Right lobe of liver (tissue), 6 donors: ENCODE measurements at places on chromosomes 7 and 10.

- peak; percentile 88 for DNase-seq
Measured at GRCh38 chr7:155219947-155220769, 77.5 kb upstream of the INSIG1 start.

- no peak for DNase-seq
Measured at GRCh38 chr7:22855049-22855392, 32.4 kb upstream of the TOMM7 start.

GRCh38 chr10:72461085-72461484 is 106.4 kb upstream of the DNAJB12 start:
- no peak for DNase-seq

GRCh38 chr10:89217057-89217990 is 10.2 kb upstream of the CH25H start:
- DNase-seq: no peak

DNA sequence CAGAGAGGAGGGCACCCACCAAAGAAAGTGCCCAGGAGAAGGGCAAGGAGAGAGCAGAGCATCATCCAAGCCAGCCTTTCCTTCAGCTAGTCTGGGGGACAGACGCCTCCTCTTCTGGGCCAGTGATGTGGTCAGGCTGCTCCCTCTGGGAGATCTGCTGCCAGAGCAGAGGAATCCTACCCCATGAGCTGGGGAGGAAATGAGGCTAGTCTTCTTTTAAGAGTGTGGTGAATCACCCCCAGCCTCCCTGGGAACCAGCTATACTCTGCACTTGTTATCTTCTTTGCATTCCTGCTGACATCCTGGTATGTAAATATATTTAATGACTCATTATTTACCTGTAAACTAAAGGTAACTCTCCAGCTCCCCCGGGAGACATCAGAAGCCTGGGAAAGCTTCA is 41.6 kb upstream of the EPHB6 start:
- DNase-seq: no peak

- DNase-seq: no peak
Measured at GRCh38 chr10:68828833-68829232, 1.5 kb downstream of the STOX1 start.

- DNase-seq: no peak
Measured at GRCh38 chr10:2202401-2202800, 465.1 kb upstream of the ADARB2 start.

GRCh38 chr7:7829667-7830066 is 111.3 kb upstream of the RPA3 start:
- DNase-seq: no peak

GRCh38 chr10:84987039-84987438 is 658.6 kb downstream of the CCSER2 start:
- no peak for DNase-seq

DNA sequence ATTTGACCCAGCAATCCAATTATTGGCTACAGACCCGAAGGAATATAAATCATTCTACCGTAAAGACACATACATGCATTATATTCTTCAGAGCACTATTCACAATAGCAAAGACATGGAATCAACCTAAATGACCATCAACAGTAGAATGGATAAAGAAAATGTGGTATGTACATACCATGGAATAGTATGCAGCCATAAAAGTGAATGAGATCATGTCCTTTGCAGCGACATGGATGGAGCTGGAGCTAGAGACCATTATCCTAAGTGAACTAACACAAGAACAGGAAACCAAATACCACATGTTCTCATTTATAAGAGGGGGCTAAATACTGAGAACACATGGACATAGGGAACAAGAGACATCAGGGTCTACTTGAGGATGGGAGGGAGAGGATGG is 44.0 kb downstream of the LMBR1 start:
- DNase-seq: no peak

- DNase-seq: no peak
Measured at GRCh38 chr7:100678291-100678984, 4.9 kb downstream of the GNB2 start.

DNA sequence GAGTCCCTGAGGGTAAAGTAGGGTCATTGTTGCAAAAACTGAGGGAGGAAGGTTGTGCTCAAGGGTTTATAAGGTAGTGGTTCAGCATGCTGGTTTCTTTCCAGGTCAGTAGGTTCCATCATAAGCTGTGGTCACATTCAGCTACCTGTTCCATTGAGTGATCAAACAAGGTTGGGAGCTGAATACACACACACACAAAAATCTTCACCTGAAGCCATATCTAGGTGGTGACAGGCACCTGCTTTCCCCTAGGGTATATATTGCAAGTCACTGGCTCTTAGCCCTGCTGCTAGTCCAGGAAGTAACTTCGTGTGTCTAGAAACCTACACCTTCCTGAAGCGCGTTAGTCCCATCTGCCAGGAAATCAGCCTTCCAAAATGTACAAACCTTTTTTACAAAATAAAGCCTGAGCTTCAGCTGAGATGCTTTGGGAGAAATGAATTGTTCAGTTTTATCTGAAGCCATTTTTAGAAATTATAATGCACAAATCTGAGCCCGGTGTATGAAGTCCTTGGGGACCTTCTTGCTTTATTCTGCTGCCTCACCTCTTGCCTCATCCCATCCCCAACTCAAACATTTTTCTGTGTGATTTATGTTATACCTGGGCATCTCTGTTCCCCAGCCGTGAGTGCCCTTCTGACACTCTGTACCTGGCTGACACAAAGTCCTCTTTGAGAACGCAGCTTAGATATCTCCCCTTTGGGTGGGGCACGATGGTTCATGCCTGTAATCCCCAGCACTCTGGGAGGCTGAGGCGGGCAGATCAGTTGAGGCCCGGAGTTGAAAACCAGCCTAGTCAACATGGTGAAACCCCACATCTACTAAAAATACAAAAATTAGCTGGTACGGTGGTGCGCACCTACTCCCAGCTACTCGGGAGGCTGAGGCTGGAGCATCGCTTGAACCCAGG is 10.6 kb upstream of the LAMTOR4 start:
- DNase-seq: no peak

- peak; percentile 77 for DNase-seq
Measured at GRCh38 chr7:134547397-134548054, 1.4 kb upstream of the AKR1B15 start.

DNA sequence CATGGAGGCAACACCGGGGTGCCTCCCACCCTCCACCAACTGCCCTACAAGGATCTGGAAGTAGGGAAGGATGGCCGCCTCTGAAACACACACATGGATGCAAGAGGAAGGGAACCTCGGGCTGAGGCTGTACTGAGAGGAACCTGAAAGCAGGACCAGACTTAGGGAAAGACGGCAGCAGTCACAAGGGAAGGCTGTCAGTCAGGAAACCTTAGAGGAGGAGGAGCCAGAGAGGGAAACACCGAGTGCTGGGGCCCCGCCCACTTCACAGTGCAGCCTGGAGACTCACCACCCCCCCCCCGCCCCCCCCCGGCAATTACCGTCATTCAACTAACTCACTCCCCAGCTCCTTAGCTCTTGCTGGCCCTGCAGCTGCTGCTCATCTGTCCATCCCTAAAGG is 2.5 kb downstream of the CYREN start:
- peak; percentile 70 for DNase-seq

DNA sequence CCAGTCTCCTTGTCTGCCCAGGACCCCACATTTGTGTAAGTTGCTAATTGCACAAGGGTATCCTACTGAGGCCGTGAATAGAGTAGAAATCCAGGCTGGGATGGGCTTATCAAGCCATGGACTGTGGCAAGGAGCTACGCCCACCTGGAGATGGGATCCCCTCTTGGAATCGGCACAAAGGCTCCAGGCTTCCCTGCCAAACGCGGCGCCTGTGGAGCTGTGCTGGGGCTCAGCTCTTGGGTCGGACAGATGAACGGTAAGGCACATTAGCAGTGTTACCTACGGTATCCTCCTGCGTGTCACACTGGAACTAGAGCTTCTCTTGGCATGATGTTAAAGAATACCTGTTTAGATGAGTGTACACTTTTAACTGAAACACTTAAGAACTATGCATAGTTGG is 196.7 kb downstream of the CELF2 start:
- no peak for DNase-seq

DNA sequence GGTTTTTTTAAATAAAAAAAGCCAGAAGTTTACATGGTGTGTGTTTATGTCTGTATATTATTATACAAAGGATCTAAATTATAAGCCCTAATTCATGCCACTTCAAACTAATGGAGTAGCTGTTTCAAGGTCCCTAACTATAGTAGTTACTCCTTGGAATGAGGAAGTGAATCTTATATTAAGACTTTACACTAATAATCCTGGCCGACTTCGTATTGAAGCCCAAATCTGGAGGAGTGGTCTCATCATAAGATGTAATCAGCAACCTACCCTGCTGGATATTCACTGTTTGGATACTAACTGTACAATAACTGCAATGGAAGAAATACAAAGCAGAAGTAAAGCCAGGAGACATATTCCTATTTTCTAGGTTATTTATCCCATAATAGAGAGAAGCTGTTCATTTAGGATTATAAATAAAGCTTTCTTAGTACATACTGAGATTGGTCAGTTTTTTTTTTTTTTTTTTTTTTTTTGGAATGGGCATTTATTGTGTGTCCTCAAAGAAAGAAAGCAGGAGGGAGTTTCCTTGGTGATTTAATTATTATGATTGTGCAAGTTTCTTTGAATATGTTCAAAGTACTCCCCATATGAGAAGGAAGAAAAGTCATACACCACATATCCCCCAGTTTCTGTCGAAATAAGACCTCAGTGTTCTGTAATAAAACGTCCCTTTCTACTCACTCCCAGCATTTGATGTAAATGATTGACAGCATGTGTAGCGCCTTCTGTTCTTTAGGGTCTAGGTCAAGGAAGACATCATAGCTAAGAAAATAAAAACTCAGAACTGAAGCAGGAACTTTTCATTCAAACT is 397.8 kb downstream of the EXOC4 start:
- DNase-seq: no peak

GRCh38 chr7:27145165-27145913 is 1.9 kb upstream of the HOXA5 start:
- DNase-seq: no peak

GRCh38 chr7:21064698-21065648 is 278.3 kb upstream of the SP8 start:
- no peak for DNase-seq

DNA sequence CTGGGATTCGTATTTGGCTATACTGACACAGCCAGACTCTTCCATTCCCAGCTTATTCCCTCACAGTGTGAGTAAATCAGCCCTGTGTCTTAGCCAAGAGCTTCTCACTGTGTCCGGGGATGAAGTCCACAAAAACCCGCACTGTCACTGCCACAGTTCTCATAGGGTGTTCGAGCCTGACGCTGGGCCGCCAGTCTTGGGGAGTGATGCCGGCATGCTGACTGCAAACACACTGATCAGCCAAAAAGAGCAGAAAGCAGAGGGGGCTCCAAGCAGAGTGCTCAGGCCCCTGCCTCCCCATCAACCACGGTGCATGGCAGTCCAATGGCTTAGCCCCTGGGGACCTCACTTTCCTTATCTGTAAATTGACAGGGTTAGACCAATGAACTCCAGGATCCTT is 36.7 kb downstream of the C10orf143 start:
- DNase-seq: no peak

DNA sequence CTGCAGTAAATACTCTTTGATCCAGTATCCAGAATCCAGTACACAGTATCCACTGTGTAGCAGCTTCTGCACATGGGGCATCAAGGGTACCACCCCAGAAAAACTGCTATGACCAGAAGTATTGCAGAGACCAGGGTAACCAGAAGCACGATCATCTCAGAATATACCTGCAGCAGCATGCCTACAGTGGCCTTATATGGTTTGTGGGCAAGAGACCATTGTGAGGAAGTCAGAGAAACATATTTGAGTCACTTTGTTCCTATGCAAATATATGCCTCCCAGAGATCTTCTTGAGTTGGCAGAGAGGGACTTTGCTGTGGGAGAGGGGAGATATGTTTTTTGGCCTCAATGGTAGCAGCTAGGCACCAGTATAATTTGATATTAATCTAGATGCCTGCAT is 206.4 kb upstream of the LRRTM3 start:
- no peak for DNase-seq

GRCh38 chr10:72736176-72736827 is 44.4 kb downstream of the MCU start:
- no peak for DNase-seq

DNA sequence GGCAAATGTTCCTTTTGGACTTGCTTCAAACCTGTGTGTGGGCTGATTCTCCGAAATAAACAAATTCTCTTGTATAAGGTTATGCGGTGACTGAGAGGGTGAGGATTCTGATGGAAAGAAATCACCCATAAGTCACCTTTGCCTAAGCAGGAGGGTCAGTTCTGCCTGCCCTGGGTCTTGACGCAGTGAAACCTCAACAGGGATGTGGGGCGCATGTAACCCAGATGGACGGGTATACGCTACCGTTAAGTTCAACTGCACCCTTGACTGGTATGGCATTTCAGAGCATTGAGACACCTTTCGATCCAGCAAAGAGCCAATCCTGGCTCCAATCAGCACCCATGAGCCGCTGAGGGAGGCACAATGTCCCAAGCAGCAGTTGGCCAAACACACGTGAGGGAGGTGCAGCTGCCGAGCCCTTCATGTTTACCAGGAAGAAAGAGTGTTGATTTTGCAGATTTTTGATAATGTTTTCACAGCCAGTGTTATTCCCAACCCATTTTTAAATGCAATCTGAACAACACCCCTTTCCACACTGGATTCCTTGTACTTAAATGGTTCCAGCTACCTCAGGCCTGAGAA is 48.1 kb downstream of the SORBS1 start:
- peak; percentile 76 for DNase-seq

GRCh38 chr10:82150123-82150900 is 275.3 kb downstream of the NRG3 start:
- DNase-seq: peak; percentile 59

DNA sequence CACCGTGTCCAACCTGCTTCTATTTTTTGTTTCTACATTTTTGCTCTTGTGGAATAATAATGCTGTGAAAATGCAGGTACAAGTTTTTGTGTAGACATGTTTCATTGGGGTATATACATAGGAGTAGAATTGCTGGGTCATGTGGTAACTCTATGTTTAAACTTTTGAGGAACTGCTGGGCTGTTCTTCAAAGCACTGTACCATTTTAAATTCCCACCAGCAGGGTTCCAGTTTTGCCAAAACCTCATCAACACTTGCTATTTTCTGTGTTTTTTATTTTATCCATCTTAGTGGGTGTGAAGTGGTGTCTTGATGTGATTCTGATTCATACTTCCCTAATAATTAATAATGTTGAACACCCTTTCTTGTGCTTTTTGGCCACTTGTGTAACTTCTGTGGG is 138.6 kb downstream of the RGS10 start:
- no peak for DNase-seq

DNA sequence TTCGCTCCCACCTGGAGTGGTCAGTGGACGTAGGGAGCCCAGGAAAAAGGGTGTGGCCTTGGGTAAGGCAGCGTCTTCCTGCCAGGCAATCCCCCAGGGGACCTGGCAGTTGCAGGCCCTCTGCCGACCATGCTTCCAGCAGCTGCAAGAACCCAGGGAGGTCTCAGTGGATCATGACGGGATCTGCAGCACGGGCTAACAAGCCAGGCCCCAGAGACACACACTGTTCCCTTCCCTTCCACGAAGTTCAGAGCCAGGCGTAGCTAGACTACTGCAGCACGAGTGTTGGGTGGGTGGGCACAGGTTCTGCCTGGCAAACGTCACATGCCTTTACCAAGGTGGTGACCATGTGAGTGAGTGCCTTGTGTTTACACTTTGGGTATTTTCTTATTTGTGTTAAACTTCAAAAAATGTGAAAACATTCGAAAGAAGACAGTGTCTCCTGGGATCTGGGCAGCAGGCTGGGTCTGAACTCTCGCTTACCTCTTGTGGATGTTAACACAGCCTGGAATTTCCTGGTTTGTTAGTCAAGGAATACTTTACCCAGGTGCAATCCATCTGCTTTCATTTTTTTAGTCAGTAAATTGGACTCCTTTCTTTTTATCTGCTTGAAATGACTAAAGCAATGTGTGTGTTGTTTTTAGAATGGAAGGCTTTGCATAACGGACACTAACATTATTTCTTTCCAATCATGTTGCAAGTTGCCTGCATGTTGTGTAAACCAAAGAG is 48.2 kb upstream of the VIPR2 start:
- no peak for DNase-seq

- DNase-seq: peak; percentile 48
Measured at GRCh38 chr7:148615085-148615730, 24.6 kb downstream of the C7orf33 start.
